ENCODE measurements at places on chromosomes 5 and 9.

DNA sequence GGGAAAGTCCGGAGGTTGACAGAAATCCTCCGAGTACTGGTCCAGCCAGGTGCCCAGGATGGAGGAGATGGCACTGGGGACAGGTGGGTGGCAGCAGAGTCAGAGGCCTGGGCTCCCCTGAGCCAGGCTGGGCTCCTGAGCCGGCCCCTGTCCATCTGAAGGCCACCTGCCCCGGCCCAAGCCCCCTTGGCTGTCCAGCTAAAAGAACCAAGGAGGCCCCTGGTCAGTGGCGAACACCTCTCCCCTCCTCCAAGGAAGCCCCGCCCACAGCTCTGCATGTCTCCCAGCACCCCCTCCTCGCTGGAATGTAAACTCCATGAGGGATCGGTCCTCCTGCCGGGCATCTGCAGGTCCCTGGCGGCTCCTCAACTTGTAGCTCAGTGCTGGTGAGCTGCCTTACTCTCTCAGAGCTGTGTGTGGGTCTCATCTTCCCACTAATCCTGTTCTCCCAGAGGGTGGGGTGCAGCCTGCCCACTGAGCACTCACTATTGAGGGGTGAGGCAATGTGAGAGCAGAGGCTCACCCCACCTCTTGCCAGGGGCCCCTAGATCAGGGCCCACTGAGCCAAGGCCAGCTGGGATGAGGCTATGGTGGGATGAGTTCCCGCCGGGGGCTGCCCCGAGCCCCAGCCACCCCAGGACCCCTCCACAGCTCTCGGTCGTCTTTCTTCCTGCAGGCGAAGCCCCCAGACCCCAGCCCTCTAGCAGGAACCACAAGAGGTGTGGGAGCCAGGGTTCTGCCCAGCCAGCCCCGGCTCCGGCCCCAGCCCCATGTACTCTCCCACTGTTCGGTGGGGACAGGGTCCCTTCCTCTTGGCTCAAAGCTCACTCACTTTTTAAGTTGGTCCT, 12.0 kb downstream of the RALGDS start:
- no peak for DNase-seq

DNA sequence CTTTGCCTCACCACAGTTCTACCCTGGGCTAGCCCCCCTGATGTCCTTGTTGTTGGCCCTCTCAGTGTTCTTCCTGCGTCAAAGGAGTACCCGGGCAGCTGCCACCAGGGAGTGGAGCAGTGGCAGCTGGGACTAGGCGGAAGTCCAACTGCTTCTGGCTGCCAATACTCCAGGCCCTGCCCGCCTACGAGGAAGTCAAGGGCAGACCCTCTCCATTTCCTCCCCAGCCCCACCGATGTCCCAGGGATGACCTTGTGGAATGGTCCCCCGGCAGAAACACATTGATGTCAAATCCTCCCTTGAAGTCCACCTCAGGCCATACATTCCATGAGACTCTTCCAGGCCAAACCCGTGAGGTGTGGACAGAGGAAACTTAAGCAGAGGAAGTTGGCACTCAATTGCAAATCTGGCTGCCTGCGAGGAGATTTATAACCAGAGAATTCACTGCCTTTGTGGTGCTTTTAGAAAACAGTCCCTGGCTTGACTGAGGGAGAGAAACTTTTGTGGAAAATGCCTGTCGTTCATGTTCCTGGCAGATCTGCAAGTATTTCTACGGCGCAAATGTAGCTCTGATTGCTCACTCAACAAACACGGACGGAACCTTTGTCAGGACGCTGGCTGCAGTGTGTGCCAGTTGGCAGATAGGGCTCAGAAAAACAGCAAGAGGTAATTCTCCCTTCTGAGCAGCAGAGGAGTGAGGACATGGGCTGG, 339.7 kb downstream of the RAB3C start:
- no peak for DNase-seq

- DNase-seq, result peak; percentile 26
Observed at GRCh38 chr9:90915693-90916092, 114.1 kb downstream of the SYK start.

DNA sequence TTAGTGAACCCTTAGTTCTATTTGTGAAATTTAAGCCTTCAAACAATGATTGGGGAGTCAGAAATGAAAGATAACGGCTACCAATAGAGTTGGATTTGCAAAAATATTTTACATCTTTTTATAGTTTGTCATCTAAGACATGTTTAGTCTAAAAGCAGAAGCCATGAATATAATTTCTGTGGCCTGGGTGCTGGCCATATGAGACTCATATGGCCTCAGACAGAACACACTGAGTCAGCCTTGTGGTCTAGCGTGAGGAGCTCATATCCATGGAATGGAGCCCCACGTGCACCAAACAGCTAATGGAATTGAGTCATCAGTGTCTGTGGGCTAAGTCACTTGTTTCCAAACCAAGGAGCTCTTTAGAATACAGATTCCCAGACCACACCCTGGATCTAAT, 240.7 kb upstream of the NREP start:
- DNase-seq, result peak; percentile 83

- DNase-seq, result no peak
Observed at GRCh38 chr5:83026516-83026915, 50.7 kb downstream of the TMEM167A start.

DNA sequence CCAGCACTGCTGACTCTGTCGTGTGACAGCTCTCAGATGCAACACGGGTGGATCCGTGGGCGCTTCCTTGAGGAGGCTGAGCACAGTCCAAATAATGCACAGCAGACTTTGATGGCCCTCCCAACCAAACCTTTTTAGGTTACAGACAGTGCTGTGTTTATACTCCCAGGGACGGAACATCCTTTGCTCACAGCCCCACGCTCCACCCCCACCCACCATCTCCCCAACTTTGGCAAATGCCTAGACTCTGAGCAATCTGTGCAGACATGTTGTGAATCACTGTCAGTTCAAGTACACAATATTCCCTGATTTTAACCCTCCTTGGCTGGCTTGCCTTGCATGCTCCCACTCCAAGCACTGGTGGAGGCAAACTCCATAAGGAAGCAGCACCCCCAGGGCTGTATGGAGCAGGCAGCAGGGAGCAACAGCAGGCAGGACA, 324.6 kb downstream of the MLLT3 start:
- peak; percentile 8 for DNase-seq

DNA sequence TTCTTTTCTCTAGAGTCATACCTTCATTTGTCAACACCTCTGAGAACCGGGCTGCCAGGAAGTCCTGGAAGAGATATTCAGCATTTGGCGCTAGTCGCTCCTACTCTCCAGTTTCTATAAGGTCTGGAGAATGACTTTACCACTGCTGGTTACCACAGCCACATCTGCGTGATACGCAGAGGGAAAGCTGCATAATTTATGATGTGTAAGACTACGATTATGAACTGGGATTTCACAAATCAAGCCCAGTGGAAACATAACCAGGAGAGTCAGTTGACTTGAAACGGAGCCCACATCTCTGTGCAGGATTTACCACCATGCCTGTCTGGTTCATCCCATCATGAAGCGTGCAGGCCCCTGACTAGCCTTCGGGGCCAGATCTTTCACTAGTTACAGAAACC, 72.6 kb downstream of the FGF1 start:
- no peak for DNase-seq

- DNase-seq, result no peak
Observed at GRCh38 chr5:13553896-13554295, 390.6 kb downstream of the DNAH5 start.

- DNase-seq, result peak; percentile 86
Observed at GRCh38 chr9:16337322-16338029, 533.0 kb downstream of the BNC2 start.

- DNase-seq, result peak; percentile 28
Observed at GRCh38 chr9:37200433-37201005, 80.1 kb downstream of the ZCCHC7 start.

DNA sequence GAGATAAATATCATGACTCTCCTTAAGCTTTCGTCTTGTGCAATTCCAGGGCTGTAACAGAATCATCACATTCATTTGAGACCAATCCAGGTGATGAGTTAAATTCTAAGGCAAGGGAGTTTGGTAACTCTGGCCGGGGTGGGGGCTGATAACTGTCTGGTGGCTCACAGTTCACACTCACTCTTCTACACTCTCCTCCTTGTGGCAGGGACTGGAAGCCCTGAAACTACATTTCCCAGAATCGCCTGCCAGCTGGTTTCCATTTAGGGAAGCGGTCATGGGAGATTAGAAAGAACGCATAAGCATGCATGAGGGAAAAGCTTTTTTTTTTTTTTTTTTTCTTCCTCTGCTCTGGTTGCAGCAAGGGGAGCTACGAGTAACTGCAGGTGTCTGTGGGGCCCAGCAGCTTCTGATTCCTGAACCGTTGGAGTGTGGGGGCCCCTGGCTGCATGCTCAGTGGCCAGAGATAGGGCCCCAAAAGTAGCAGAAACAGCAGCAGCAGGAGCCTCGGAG, 154.8 kb upstream of the TBC1D2 start:
- no peak for DNase-seq

GRCh38 chr5:1661831-1662558, 137.6 kb downstream of the MRPL36 start:
- no peak for DNase-seq

GRCh38 chr5:77643654-77644370, 5.3 kb upstream of the OTP start:
- no peak for DNase-seq

DNA sequence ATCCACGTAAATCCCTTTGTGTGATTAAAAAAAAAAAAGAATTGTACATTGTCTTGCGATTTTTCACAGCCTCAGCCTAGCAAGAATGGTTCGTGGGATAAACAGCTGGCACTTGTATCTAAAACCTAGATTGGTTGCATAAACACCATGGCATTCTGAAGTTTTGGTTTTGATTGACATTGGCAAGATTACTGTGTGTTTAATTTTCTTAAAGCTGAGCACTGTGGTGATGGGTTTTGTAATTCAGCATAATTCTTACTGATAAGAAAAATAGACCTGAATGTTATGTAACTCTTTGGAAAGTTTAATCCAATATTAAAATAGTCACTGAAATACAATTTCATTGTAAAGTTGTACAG, 23.4 kb upstream of the ANKRD18A start:
- no peak for DNase-seq

DNA sequence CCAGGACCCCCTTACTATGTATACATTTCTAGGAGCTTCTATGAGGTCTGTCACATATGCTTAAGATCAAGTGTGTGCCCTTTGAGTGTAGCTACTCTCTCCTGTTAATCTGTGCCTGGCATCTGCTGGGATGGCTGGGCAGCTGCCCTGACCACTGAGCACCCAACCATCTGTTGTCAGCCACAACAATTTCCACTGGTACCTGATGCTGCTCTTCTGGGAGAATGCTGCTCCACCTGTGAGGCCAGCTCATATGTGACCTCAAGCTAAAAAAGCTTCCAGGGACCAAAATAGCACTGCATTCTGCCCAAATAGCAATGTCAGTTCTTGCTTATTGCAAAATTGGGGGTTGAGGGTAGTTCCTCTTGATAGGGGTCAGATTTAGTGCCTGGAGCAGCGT, 595.6 kb downstream of the RAB3C start:
- no peak for DNase-seq

- DNase-seq, result no peak
Observed at GRCh38 chr5:172142709-172143215, 45.3 kb downstream of the STK10 start.

DNA sequence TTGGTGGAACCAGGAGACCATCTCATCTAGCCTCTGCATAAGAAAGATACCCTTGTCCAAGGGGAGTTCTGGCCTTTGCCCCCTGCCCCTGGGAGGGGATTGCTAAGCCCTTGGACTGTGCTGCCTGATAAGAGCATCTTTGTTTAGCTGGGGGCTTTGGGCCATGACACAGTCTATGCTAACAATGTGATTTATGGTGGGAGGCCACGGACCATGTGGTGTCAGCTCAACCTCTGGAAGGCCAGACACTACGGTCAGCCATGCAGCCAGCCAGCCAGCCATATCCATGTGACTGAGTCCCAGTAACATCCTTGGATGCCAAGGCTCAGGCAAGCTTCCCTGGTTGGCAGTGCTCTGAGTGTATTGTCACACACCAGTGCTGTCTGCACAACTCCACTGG, 244.4 kb downstream of the FSTL4 start:
- no peak for DNase-seq

GRCh38 chr5:171261904-171262303, 47.1 kb upstream of the TLX3 start:
- no peak for DNase-seq

DNA sequence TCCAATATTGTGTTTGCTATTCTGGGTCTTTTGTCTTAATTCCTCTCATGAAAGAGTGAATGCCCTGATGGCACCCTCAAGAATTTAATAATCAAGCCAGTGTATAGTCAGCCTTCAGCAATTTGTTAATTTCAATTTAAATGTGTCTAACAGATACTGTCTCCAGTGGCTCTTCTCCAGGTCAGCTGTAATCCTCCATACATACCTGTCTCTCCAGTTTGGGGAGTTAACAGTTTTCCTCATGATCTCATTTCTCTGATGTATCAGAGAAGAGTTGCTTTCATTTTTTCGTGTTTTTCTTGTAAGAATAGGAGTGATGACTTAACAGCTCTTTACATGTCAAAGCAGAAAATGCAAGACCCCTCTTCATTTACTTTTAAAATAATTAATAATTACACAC, 500.3 kb upstream of the RORB start:
- no peak for DNase-seq

DNA sequence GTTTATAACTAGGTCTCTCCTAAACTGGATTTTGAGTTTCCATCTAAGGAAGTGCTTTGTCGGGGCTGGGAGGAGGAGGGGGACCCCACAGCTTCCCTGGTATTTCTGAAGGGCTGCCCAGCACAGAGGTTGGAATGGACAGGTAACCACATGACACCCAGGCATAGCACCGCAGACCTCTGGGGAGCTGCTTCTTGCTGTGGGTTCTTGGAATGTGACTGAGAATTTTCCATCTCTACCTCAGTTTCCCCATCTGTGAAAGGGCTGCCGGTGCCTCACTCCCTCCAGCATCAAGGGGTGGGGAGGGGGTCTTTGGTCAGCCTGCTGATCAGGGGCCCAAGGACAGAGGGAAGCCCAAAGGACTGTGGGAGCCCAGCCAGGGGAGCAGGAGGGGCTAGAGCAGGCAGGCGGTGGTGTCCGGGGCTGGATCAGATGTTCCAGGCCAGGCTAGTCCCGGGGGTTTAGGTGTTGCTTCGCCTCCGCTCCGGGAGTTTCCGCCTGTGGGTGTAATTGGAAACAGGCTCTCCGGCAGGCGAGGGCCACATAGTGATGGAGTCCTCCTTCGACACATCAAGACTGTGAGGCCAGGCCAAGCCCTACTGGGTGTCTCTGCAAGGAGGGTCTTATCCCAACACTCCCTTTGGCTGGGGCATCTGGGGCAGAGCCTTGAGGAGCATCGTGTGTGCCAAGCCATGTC, 3.3 kb downstream of the OLFML2A start:
- DNase-seq, result no peak

DNA sequence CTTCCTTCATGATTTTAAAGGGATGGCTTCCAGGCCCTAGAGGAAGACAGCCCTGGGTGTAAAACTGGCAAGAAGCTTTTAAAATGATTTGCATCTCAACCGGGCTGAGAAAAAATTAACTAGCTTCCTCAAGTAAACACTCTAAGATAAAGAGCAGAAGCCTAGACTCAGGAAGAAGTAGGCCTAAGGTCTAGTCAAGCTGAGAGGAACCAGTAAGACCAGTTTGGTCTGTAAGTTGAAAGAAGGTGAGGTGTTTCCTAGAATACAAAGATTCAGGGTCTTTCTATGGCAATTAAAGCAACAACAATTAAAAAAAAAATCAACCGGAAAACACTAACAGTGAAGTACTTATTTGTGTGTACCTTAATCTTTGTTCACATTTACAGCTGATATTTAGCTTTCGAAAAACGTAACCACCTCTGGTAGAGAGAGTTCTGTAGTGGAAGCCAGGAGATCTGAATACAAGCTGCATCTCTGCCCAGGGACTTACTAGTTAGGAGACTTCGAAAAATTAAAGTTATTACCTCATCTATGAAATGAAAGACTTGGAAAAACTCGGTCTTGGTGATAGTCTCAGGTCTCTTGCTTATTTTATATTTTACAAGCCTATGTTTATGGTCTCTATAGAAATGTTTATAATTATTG, 75.7 kb downstream of the TUSC1 start:
- DNase-seq, result no peak

Data from kidney glomerular epithelial cell (primary cell).